Keratinocyte (primary cell): ENCODE measurements at places on chromosomes 3 and 15. TPM values are rescaled to one million over a fixed set of nuclear protein-coding genes. Genes with fewer than 3 reads are reported as not detected.

Gene SLC51A
- polyA plus RNA-seq, result not detected in 3 replicates

Gene EXD1
- polyA plus RNA-seq, result 0.02 to 0.17 TPM (median 0.16 TPM) in 3 replicates

Gene GUCA1C
- 0.15 to 0.26 TPM (median 0.26 TPM) in 3 replicates for polyA plus RNA-seq

Gene BTLA
- 0.08 to 0.09 TPM in 2 of 3 replicates, not detected in the other for polyA plus RNA-seq

Gene WDR93
- 0.05 to 0.08 TPM in 2 of 3 replicates, not detected in the other for polyA plus RNA-seq

Gene SH3GL3
- 0.04 to 0.20 TPM (median 0.07 TPM) in 3 replicates for polyA plus RNA-seq

Gene CIB1
- 70.9 to 83.0 TPM (median 80.6 TPM) in 3 replicates for polyA plus RNA-seq

Gene CPLX3
- polyA plus RNA-seq, result 0.03 TPM in 1 of 3 replicates, not detected in the others

Gene AGBL1
- not detected in 3 replicates for polyA plus RNA-seq
